ENCODE measurements at places on chromosomes 2 and 18. TPM values are rescaled to one million over a fixed set of nuclear protein-coding genes. Genes with fewer than 3 reads are reported as not detected.
A peak's percentile ranks its signal among the peaks of the same experiment; 100 is the strongest.

The CIDEA gene
- not detected for total RNA-seq

The GAL3ST2 gene
- total RNA-seq, result 2.2 TPM

DNA sequence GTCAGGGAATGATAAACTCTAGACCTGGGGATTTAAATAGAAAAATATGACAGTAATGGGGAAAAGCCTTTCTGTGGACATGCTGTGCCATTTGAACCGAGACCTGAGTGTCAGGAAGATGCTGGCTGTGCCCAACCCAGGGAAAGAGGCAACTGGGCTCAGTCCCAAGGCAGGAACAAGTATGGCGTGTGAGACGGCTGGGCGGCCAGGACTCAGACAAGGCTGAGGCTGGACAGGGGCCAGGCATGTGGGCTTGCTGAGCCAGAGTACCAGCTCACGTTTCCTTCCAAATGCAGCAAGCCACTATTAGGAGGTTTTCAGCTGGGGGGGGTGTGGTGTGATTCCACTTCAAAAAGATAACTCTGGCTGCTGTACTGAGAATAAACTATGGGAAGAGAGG lies 92.4 kb downstream of the INPP5D start:
- no peak for DNase-seq

- DNase-seq, result no peak
Observed at GRCh38 chr18:71994273-71994672, 549.9 kb downstream of the CBLN2 start.

GRCh38 chr2:108988796-108989713 lies at the start of gene EDAR:
Gene EDAR (minus strand): TSS chr2:108989220. CDS start chr2:108931014, 58,206 bp downstream.
- no peak for DNase-seq

DNA sequence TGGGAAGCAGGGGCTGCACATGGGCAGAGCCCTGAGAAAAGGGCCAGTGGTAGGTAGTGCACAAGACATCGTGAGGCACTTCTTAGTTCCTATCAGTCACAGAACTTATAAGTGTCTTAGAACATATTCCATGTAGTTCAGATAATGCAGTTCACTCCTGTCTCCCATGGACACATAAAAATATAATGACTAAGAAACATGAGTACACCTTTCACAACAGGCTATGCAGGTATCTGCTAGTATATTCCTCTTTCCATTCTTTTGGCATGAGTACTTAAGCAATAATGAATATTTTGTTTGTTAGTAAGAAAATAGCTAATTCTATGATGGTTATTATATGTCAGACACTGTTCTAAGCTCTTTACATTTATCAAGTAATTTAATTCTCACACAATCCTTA lies 808.4 kb downstream of the BCL11A start:
- no peak for DNase-seq

The REG1B gene
- total RNA-seq, result not detected

The FSIP2 gene
- total RNA-seq, result 1.2 TPM

DNA sequence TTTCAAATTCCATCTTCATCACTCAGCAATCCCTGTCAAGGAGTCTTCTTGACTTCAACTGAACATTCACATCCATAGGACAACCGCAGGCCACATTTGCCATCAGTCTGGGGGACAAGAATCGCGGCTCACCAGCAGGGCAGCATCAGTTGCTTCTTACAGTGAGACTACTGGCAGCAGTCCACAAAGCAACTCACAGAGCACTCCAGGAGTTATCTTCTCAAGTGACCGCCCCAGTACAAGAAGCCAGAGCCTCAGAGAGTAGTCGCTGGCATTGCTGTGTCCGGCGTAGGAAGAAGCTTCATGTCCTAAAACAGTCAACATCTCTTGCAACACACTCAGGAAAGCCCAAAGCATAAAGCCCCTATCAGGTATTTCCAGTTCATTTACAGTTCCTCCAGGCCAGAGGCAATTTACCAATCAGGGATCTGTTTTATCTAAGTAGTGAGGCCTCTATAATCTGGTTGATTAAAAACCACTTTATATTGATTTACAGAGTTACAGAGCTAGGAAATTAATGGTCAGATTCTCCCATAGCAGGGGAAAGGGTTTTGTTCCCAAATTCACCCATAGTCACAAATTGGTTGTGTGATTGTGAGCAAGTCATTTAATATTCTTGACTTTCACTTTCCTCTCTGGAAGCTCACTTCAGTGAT lies 177.3 kb downstream of the NBAS start:
- DNase-seq, result no peak

DNA sequence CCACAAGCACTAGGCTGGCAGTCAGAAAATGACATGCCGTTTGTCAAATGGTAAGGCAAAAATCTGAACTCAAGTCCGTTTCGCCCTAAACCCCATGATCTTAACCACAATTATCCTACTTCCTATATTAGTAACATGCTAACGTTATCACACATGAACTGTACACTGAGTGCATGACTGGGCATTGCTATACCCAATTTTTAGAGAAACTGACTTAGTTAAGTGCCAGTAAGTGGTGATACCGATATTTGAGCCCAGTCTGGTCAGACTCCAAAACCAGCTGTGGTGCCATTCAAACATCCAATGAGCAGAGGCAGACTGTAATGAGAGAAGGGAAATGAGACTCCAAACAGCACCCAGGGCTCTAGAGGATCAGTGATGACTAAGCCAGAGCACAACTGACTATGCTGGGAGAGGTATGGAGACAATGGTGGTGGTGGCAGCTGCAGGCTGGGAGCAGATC lies 311.7 kb upstream of the PKDCC start:
- no peak for DNase-seq

GRCh38 chr2:203383038-203383437 lies 54.8 kb downstream of the ABI2 start:
- no peak for DNase-seq

DNA sequence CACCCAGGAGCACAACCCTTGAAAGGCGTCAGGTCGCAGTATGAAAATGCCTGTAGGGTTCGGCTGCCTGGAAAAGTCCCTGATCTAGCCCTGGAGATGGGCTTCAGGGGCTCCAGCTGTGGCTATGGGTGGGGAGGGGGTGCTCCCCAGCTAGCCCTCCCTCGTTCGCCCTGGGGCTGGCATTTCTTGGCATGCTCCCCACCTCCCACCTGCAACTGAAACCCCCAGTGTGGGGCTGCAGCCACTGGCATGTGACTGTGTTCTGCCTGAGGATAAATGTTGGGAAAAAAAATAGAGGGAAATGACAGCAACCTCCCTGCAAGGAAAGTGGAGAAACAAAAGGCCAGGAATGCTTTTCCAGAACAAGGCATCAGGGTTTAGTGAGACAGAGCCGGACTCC lies 109.2 kb downstream of the COPS8 start:
- no peak for DNase-seq

DNA sequence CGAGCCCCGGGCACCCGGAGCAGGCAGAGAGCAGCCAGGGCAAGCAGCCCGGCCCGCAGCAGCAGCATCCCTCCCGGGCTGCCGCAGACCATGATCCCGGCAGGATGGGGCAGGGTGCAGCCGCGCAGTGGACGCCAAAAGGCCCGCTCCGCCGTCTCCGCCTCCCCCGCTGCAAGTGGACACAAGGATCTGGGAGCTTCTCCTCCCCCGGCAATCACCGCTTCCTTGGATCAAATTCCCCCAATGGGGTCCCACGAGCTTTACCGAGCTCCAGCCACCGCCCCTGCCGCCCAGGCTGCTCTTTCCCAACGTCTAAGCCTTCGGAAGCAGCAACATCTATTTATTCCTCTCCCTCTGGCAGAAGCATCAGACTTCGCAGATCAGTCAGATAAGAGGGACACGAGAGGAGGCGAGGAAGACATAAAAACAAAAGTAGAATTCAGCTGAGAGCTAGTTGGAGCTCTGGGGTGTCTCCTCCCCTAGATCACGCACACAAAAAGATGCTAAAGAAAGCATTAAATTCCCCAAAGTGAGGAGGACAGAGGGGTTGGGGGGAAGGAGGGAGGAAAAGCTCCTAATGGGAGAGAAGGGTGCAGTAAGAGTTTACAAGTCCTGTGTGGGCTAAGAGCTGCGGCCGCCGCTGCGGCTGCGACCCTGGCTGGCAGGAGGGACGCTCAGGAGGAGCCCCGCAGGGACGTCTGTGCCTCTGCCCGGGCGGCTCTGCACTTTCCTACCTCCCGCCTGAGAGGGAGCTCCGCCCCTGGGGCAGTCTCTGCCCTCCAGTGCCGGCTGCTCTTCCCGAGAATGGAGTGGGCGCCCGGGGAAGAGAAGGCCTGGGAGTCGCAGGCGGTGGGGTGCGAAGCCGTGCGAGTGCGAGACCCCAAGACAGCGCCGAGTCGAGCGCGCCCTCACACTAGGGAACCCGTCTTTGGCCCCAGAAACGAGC lies at the start of gene FRZB:
TSS of gene FRZB (minus strand) at position 177 of the 946 bp plus-strand sequence. CDS start at position 92, 85 bp downstream.
- no peak for DNase-seq

GRCh38 chr2:71690876-71691475 lies 237.6 kb downstream of the DYSF start:
- no peak for DNase-seq

DNA sequence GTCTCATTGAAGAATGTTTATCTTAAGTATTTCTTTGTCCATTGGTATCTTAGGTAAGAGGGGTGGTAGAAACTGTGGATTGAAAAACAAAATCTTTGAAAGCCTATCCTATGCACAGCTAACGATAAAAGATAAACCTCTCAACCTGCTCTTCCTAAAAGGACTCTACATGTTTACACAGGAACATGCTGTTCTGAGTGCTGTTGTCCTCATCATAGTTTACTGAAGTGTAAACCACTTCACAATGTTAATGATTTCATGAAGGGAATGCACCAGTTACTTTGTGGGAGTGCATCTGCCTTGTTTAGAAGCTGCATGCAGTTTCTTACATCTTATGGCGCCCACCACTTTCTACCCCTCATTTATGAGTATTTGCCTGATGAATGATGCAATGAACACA lies 1.2 kb downstream of the ACMSD start:
- DNase-seq, result no peak

The FABP1 gene
- not detected for total RNA-seq

DNA sequence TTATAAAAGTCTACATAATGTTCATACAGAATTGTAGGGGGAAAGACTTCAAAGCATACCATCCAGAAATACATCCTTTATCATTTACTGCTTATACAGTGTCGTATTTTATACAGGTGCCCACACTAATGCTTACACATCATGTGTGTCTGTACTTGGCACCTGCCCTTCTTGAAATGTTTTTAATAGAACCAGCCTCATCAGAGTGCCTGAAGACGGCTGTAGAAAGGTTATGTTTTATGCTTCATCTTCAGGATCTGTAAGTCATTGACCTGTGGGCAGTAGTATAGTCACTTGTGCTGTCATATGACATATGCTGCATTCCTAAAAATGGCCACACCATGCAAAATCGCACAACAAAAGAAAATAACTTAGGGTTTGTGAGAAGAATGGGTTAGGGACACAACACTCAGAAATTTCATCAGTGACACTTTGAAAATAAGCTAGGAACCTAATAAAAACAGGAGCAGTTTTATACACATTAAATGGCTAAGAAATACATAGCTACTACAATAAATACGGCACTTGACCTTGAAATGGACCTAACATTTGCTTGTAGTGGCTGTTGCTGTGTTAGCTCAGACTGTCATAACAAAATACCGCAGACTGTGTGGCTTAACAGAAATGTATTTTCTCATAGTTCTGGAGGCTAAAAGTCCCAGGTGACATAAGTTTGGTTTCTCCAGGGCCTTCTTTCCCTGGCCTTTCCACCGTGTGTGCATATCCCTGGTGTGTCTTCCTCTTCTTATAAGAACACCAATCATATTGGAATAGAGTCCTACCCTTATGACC lies 112.6 kb downstream of the CERS6 start:
- no peak for DNase-seq

The ARL4C gene
- 18.2 TPM for total RNA-seq

DNA sequence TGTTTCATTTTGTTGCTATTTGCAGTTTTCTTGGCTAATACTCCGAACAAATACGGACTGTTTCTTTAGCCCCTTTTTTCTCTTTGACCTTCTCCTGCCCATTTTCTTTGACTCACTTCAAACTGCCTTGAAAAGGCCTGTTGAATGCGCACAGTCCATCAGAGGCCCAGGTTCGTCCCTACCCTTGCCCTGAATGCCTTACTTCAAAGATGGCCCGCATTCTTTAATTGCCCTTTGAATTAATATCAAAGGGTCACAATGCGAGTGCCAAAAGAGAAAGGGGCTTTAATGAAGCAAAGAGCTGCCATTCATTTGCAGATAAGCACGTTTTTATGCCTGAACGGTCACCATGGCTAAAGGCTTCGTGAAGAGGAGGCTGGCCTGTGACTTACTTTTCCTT lies 29.7 kb downstream of the PAX3 start:
- no peak for DNase-seq

GRCh38 chr2:165560377-165560988 lies 91.0 kb downstream of the CSRNP3 start:
- DNase-seq, result no peak

DNA sequence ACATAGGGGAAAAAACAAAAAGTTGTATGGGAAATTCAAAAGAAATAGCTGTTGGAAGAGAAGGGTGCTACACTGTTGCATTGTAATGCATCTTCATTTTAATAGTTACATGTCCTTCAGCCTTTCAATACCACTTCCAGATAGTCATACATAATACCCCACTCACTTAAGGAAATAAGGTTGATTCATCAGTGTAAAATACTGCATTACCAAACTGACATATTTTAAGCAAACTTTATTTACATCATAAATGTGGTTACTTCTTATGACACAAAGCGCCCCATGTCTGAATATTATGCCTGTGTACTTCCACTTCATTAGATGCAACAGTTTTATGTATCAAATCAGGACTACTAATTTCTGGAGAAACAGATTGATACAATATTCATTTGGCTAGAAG lies 4.5 kb downstream of the RBMS1 start:
- no peak for DNase-seq

- DNase-seq, result no peak
Observed at GRCh38 chr2:26299471-26300101, 46.4 kb upstream of the SELENOI start.

- DNase-seq, result no peak
Observed at GRCh38 chr18:9876867-9877654, 8.7 kb upstream of the TXNDC2 start.

GRCh38 chr2:141911485-141912066 lies 219.2 kb downstream of the LRP1B start:
- DNase-seq, result no peak

The GALNT5 gene
- total RNA-seq, result 3.7 TPM

- no peak for DNase-seq
Observed at GRCh38 chr18:26981360-26982082, 116.0 kb upstream of the AQP4 start.

GRCh38 chr2:241887806-241888522 lies 18.4 kb downstream of the RTP5 start:
- no peak for DNase-seq

GRCh38 chr2:227503433-227504406 lies 31.8 kb downstream of the AGFG1 start:
- DNase-seq, result peak; percentile 60

The MDH1B gene
- 1.4 TPM for total RNA-seq

DNA sequence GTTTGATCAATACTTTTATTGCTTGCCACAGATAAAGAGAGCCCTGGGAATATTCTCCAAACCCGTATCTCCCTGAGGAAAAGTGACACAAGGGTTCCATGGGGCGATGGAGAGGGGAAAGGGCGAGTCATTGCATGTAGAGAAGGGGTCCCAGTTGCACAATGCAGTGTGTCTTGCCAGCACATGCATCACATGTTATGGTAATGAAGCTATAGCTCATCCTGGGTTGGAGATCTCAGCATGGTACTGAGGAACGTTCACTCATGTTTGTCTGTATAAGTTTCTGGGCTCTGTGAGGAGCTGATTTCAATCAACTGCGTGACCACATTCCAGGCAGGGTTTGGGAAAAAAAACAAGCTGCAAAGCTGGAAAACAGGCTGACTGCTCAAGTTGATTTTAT lies 220.7 kb upstream of the MC4R start:
- DNase-seq, result no peak

GRCh38 chr2:188235364-188235763 lies 56.3 kb upstream of the GULP1 start:
- no peak for DNase-seq

- no peak for DNase-seq
Observed at GRCh38 chr18:11946756-11947155, 34.6 kb upstream of the IMPA2 start.

GRCh38 chr2:106798826-106799552 lies 87.0 kb downstream of the ST6GAL2 start:
- no peak for DNase-seq
